ENCODE measurements at places on chromosomes 5 and 9. TPM values are rescaled to one million over a fixed set of nuclear protein-coding genes. Genes with fewer than 3 reads are reported as not detected.

Gene FBN2
- total RNA-seq, result not detected

Gene GRHPR
- 66.1 TPM for total RNA-seq

Gene TMEM38B
- 13.7 TPM for total RNA-seq

Gene PCDHGA11
- 0.55 TPM for total RNA-seq

Gene ZFYVE16
- 25.6 TPM for total RNA-seq

Gene PROB1
- 6.6 TPM for total RNA-seq

Gene LEAP2
- total RNA-seq, result 5.6 TPM

Gene TSTD2
- 25.4 TPM for total RNA-seq

Gene ACTBL2
- not detected for total RNA-seq

Gene OLFML2A
- total RNA-seq, result not detected

Gene SPATA31D4
- not detected for total RNA-seq

Gene HK3
- 0.36 TPM for total RNA-seq

Gene OSMR
- 0.17 TPM for total RNA-seq

Gene PCDHB5
- not detected for total RNA-seq

Gene CATSPER3
- total RNA-seq, result 0.52 TPM

Gene TLX3
- not detected for total RNA-seq

Gene DNAH5
- not detected for total RNA-seq

Gene EGR1
- total RNA-seq, result 8.5 TPM

Gene ARL14EPL
- total RNA-seq, result not detected

Gene BARHL1
- total RNA-seq, result not detected

Gene TSSK1B
- not detected for total RNA-seq

Gene SYK
- total RNA-seq, result 25.8 TPM

Gene MVB12B
- 1.1 TPM for total RNA-seq

Gene LECT2
- total RNA-seq, result not detected

Gene IZUMO3
- not detected for total RNA-seq

Gene CD72
- 8.8 TPM for total RNA-seq

Gene LMX1B
- total RNA-seq, result not detected

Gene PCDHA9
- total RNA-seq, result not detected

Gene TMEM215
- total RNA-seq, result not detected

Gene ZNF608
- total RNA-seq, result 0.59 TPM

Gene PRDM9
- not detected for total RNA-seq

Gene PCDHGA8
- 0.20 TPM for total RNA-seq

Gene PTGDS
- total RNA-seq, result 1.7 TPM

Gene ADAMTS2
- not detected for total RNA-seq

Gene PDLIM4
- total RNA-seq, result not detected

Gene CCDC192
- not detected for total RNA-seq

Gene GHR
- total RNA-seq, result not detected

Gene ANKRD33B
- total RNA-seq, result 18.9 TPM

Gene SLC45A2
- 0.56 TPM for total RNA-seq

Gene MEGF9
- total RNA-seq, result 7.7 TPM

Gene PCDHGA10
- total RNA-seq, result 1.2 TPM

Gene SEPTIN8
- total RNA-seq, result 16.2 TPM

Gene NPDC1
- 41.7 TPM for total RNA-seq

Gene IFNA21
- total RNA-seq, result not detected

Gene HTR4
- not detected for total RNA-seq

Gene MGAT1
- total RNA-seq, result 157 TPM

Data from natural killer cell treated with Interleukin-12 subunit alpha and Interleukin-12 subunit beta and Interleukin-15 and Interleukin-18, amount 100 ng/mL, for 72 hours (primary cell).